ENCODE measurements at places on chromosomes 4 and X.

DNA sequence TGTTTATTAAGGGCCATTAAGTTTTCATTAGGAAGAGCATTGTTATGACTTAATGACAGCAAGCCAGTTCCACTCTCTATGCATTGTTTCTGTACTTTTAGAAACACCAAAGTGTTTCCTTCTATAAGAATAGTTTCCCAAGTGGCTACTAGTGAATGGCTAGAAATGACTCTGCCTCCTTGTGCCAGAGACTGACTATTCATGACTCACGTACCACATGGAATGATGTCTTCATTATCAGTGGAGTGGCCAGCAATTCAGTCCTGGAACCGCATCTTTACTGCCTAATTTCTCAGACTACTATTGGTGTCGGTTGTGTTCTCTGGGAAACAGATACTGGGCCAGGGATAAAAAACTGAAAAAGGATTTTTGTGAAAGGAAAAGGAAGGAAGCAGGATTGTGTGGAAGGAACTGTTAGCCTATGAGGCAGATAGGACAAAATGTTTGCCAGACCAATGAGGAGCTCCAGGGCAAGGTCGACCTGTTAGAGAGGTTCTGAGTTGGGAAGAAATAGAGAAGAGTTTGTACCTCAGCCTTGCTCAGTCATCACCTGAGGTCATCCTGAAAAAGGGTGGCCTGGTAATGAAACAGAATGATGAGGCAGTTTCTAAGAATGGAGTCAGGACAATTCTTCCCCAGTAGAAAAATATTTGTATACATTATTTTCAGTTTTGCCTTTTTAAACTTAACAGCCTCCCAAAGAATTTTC, 218.6 kb downstream of the SPCS3 start:
- DNase-seq, result no peak

- DNase-seq, result no peak
Measured at GRCh38 chr4:83082777-83083176, 31.8 kb downstream of the PLAC8 start.

DNA sequence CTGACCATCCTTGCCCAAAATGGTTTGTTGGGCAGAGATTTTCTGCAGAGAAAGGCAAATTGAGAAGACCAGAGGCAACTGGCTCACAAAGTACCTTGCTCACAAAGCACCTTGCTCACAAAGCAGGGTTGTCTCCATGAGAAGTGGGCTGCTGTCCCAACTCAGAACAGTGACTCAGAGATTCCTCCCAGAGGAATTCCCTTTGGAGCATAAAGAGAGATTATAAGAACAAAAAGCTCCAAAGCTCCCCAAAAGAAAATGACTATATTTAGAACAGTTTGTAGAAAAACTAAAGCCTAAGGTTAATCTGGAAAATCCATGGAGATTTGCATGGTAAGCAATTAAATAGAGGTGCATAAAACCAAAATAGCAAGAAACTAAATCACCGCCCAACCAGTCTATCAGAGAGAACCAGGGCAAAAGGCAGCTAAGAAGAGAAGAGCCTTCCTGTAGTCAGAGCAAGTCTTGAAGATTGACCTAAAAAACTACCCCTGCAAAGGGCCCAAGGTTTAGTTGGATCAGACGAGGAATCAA, 731.4 kb downstream of the FAT4 start:
- DNase-seq, result no peak

DNA sequence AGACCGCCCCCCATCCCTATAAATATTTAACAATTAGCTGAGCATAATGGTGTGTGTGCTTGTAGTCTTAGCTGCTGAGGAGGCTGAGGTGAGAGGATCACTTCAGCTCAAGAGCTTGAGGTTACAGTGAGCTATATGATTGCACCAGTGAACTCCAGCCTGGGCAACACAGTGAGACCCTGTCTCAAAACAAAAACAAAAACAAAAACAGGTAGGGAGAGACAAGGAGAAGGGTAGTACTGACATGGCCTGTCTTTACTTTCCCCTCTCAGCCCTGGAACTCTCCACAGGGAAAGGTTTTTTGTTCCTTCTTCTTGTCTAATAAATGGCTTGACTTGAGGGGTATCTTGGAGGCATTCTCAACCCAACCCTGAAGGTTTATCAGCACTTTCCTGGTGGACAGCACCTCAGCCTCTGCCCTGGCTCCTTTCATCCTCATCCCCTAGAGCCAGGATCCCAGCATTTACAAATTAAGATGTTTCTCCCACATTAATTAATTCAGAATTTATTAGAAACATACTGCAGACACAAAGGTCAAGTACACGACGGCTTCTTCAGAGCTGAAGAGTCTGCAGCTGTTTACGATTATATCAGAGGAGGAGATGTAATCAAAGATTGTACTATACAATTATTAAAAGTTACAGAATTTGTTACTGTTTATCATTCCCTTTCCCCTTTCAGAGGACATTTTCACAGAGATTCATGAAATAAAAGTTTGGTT, 131.8 kb downstream of the AFF1 start:
- no peak for DNase-seq

DNA sequence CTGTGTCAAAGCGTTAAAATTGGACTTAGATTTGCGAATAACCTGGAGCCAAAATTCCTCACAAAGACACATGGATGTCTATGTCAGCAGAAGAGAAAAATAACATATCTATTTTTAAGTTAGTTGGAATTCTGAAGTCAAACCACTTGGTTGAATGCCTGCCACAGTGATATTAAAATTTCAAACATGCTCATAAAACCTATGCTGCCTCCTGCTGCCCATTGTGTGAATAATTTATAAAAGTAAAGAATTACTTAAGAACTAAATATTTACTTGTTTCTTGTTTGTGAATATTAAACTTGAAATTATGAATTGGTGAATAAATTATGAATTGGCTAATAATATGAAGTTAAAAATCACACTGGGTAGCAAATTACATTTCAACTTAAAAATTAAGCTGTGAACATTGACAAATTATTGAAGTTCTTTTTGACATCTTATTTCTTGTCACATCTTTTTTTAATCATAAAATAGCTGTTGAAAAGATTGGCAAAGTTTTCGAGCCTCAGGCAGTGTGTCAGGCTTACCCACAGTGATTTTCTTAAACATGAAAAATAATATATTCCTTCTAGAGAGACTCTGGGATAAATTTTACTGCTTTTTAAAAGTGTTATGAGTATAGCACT, 35.4 kb downstream of the FABP2 start:
- no peak for DNase-seq

DNA sequence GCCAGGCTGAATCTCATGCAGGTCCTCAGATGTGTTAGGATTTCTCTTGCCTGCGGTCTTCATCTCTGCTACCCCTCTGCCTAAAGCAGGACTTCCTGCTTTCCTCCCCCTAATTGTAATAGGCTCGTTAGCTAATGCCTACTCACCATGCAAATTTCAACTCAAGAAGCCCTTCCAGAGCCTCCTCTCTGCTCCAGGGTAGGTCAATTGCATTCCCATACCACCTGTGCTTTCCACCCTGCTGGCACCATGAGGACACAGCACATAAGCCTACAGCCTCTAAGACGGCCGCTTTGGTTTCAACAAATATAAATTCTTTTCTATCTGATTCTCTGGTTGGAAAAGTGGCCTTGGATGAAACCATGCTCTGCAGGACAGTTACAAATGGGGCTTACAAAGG, 93.9 kb downstream of the QDPR start:
- DNase-seq, result no peak

GRCh38 chr4:140112576-140112975, 41.4 kb downstream of the MAML3 start:
- DNase-seq, result no peak

GRCh38 chrX:65508851-65509250, 25.7 kb downstream of the LAS1L start:
- DNase-seq, result no peak

GRCh38 chrX:135295238-135295943, 13.9 kb upstream of the ETDC start:
- DNase-seq, result no peak

GRCh38 chrX:39777623-39778025, 320.1 kb downstream of the BCOR start:
- DNase-seq, result no peak

DNA sequence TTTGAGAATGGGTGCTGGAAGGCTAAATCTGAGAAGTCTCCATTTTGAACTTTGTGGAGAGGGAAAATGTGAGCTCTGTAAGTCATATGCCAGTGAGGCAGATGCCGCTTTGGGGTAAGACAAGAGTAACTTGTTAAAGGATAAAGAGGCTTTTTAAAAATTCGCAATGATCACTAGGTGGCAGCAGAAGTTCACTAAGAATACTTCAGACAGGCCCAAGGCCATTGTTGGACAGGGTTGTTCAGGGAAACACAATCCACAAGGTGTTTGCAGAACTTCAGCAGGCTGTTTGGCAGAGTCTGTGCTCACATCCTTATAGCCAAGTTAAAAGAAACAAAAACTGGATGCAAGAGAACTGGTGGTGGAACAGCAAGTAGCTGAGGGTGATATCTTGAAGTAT, 13.7 kb upstream of the PIGA start:
- DNase-seq, result peak; percentile 63

DNA sequence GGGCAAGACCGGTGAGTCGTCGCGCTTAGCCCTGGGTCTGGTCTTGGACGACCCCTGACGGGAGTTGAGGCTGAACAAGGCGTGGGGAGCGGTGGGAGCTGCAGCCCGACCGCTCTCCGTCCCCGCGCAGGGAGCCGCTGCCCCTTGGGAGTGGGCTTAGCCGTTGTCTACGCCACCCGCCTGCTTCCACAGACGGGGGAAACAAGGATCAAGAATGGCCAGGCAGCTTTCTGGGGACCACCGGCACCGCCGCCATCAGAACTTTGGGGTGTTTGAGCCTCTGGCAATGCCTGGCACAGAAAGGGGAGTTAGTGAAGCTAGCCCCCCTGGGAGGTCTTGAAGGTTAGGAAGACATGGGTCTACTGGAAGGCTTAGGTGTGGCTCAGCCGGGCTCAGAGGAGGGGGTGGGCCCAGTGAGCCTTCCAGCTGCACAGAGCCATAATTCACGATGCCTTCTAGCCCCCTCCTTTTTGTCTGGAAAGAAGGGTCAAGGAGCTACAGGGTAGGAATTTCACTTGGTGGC, 583 bp downstream of the RASL11B start:
- DNase-seq, result no peak

- DNase-seq, result no peak
Measured at GRCh38 chrX:104420907-104421306, 145.1 kb upstream of the IL1RAPL2 start.

DNA sequence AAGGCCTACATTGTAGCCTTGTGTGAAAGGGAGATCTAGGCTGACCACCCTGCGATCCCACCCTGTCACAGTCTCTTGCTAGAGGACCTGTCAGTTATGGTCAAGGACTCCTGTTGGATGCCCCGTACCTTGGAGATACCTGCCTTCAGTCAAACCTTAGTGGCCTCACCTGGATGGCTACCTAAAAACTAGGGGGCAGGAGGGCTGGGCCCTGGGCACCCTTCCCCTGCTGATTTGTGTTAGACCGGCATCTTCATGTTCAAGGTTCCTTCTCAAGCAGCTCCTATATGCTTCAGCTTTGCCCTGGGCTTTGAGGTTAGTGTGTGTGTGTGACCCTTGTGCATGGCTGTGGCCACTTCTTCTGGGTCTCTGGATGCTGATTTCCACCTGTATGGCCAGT, 35.3 kb downstream of the CCKAR start:
- DNase-seq, result no peak

DNA sequence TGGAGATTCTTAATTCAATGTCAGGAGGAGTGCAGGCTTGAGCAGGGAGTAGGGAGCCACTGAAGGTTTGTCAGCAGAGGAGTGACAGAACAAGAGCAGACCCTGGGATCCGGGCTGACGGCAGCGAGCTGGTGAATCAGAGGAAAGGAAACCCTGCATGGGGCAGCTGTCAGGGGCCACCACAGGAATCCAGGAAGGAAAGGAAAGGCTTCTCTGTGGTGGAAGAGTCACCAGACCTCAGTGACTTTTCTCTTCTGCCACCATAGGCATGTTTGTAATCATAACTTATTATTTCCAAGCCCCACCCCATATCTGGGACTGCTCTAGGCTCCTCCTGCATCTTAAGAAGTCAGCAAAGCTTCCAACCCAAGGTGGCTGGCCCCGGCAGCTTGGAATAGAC, 150.9 kb downstream of the BCOR start:
- DNase-seq, result no peak

DNA sequence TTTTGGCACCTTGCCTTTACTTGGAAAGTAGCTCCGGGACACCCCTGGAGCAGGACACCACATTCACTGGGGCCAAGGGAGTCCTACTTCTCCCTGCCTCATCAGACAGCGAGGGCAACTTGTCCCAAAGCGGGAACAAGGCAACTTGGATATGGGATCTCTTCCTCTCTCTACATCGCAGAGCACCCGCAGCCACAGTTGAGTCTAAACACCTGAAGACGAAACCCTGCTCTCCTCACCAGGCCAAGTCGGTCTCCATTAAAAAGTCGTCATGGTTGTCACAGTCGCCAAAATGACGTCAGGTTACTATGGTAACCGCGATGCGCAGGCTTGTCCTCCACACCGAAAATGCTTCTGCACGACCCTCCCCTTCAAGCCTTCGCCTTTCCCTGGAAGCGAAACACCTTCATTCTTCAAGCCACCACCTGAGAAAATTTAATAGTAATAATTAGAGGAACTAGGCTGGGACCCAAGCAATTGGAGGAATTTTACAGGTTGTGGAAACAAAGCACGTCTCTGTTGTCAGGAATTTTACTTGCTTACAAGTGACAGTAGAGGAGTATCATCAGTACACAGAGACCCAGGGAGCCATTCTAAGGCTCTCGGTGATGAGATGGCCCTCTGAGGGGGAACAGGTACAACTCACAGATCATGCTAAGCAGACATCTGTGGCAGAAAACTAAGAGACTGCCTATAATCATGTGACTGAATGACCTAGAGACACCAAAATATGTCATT, 30.5 kb upstream of the TCEAL4 start:
- no peak for DNase-seq

GRCh38 chr4:138698641-138699040, 316.9 kb upstream of the NOCT start:
- no peak for DNase-seq

DNA sequence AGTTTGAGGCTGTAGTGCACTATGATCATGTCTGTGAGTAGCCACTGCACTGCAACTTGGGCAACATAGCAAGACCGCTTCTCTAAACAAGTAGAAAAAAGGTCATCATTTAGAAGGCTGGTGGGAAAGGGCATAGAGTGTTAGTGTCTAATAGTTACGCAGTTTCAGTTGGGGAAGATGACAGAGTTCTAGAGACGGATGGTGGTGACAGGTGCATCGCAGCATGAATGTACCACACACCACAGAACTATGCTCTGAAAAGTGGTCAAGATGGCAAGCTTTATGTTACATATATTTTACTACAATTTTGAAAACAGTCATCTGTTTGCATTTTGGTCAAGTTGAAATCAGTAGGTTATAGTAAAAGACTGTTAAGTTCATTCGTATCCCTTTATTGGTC, 23.7 kb upstream of the CLDN34 start:
- no peak for DNase-seq

DNA sequence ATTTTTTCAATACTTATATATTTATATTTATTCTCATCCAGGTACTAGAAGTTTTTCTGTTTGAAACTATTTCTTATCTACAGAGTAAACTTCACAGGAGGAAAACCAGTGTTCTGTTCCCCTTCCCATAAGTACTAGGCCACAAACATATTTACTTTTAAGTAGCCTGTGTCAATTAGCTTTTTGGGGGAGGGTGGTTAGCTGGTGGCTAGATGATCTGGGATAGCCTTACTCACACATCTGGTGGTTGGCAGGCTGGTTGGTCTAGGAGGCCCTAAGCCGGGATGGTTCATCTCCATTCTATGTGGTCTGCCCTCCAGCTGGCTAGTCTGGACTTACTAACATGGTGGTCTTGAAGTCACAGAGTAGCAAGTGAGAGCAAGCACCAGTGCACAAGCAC, 6.2 kb downstream of the JADE3 start:
- no peak for DNase-seq

GRCh38 chr4:185803022-185803421, 9.0 kb downstream of the SORBS2 start:
- DNase-seq, result no peak
